ENCODE measurements at places on chromosomes 11 and 22.

DNA sequence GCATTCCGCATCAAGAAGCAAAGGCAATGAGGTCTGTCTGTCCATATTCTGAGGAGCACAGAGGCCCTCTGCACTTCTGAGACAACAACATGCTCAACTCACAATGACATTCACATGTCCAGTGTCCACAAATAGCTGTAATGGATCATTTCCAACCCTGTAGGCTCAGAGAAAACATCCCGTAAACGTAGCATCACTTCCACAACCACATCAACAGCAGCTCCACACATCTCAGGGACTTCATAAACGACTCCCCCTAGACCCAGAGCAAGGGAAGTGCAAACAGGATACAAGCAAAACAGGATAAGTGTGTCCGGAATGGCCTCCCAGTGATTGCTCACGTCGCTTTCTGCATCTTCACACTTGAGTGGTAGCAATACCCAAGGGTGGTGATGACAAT, 100.2 kb downstream of the SYN3 start:
- DNase-seq: no peak

DNA sequence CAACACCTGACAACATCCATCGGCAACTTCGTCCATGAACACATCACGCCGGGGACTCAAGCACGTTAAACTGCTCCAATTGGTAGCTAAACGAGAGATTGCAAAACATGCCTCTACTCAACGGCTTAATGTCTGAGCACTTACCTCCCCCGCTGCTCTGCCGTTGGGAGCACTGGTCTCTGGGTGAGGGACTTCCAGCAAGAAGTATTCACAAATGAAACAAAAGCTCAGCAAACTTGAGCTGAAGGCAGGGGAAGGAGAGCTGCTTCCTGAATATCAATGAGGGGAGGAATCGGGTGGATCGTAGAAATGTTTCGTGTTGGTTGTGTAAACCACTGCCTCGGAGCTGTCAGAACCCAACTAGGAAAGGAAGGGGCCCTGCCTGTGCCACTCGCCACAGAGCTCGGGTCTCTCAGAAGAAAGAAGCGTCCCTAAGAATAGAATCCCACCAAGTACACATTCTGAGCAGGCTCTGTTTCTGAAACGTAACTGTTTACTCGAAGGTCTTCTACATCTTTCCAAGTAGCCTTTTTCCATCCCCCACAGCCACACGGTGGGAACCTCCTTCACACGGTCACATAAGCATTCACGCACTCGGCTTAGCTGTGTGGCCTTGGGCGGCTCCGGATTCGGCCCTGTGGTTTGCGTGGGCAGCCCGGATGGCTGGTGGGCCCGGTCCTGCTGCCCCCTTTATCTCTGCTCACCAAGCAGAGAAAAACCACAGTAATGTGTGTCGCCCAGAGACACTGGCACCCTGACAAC, at the start of gene MLC1:
TSS of gene MLC1 (minus strand) at position 216 of the 762 bp plus-strand sequence. CDS start 524 bp downstream, outside the sequence.
- DNase-seq: peak; percentile 35

- DNase-seq: no peak
These were observed 40.0 kb downstream of the DUSP8 start for GRCh38 chr11:1532014-1532586.

- peak; percentile 24 for DNase-seq
These were observed 10.3 kb upstream of the CCDC86 start for GRCh38 chr11:60831501-60832079.

- DNase-seq: no peak
These were observed 1293.0 kb upstream of the TENM4 start for GRCh38 chr11:80733790-80734189.

- DNase-seq: peak; percentile 65
These were observed 9.8 kb downstream of the PDHX start for GRCh38 chr11:34926101-34926830.

- DNase-seq: no peak
These were observed 104.1 kb upstream of the MTNR1B start for GRCh38 chr11:92865352-92865751.

- no peak for DNase-seq
These were observed 82.4 kb downstream of the MYEOV start for GRCh38 chr11:69376155-69377028.

DNA sequence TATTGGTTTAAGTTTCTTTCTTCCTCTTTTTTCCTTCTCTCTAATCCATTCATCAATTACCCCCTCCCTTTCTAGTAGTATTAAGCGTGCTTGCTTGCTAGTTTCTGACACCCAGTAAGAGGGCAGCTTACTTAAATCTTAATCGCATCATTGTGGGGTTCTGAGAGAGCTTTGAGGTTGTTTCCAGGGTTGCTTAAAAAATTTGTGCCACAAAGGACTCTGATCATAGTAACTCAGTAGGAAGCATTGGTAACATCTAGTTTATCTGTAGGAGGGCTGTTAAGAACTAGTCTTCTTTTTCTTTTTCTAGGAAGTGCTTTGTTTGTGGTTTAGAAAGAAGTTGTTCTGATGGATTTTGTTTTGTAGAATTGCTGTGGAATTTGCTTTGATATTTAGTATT, 45.3 kb downstream of the TMEM135 start:
- DNase-seq: no peak

DNA sequence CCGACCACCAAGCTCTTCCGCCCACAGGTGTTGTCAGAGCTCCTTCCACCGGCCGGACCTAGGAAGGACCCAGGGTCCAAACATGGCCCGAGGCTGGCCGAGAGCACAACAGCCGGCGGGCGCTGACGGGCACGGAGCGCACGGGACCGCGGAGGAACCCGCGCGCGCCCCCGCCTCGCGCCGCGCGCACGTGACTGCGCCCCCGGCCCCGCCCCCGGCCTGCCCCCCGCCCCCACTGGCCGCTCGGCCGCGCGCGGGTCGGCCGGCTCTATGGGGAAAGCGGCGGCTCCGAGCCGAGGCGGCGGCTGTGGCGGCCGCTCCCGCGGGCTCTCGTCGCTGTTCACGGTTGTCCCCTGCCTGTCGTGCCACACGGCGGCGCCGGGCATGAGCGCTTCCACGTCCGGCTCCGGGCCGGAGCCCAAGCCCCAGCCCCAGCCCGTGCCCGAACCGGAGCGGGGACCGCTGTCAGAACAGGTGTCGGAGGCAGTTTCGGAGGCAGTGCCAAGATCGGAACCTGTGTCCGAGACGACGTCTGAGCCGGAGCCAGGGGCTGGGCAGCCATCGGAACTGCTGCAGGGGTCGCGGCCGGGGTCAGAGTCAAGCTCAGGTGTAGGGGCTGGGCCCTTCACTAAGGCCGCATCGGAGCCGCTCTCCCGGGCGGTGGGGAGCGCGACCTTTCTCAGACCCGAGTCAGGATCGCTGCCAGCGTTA, at the start of gene OSBP2:
TSS of gene OSBP2 (plus strand) at position 235 of the 711 bp plus-strand sequence. CDS start at position 271, 36 bp downstream.
- no peak for DNase-seq

DNA sequence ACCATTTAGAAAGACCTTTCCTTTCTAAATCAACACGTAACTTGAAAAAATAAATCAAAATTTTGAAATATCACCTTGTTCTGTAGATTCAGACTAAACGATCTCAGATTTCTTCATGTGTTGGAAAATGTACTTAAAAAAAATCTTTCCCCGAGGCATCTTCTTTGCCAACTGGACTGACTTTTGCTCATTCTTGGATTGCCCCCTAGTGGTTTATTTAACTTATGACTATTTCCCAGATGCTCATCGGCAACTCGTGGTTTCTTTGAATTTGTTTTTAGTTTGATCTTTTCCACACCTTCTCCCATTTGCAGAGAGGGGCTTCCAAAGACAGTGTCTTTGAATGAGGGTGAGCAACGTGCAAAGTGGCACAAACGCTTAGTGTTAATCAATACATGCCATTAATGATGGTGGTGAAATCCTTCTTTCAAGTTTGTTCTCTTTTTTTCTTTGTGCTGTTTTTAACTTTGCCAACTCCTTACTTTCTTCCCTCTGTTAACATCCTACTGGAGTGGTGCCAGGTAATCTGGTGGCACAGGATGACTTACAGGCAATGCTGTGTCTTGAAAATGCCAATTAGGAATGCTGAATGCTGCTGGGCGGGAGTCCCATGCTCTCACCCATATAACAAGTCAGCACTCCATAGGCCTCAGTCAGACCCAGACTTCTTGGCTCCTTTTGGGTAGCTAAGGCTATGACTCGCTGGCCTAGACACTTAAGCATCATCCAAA, 18.3 kb downstream of the PRSS23 start:
- DNase-seq: peak; percentile 52

DNA sequence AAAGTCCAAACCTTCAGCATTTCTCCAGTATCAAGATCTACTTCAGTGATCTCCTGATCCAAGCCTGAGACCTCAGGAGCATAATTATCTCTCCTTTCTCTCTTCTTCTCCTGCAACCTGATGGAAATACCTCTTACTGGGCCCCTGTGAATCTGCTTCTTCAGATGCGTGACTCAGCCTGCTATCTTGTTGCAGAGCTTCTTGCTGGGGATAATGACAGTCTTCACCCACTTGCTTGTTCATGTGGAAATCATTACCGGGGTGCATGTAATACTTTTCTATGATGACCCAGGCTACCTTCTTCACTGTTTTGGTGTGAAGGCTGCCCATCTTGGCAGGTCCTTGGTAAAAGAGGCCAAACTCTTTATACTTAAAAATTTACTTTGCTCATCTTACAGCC, 140.0 kb upstream of the POU2AF2 start:
- DNase-seq: no peak

- DNase-seq: peak; percentile 30
These were observed 532 bp downstream of the EIF4G2 start for GRCh38 chr11:10808235-10808552.

DNA sequence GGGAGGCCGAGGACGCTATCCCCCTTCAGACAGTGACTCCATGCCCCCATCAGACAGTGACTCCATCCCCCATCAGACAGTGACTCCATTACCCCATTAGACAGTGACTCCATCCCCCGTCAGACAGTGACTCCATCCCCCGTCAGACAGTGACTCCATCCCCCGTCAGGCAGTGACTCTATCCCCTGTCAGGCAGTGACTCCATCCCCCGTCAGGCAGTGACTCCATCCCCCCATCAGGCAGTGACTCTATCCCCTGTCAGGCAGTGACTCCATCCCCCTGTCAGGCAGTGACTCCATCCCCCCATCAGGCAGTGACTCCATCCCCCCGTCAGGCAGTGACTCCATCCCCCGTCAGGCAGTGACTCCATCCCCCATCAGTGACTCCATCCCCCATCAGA, 9.1 kb upstream of the TTLL8 start:
- no peak for DNase-seq

GRCh38 chr11:9663699-9664275, at the start of gene SWAP70:
TSS of gene SWAP70 (plus strand) at chr11:9664077. CDS start at chr11:9664180, 103 bp downstream.
- DNase-seq: peak; percentile 78

DNA sequence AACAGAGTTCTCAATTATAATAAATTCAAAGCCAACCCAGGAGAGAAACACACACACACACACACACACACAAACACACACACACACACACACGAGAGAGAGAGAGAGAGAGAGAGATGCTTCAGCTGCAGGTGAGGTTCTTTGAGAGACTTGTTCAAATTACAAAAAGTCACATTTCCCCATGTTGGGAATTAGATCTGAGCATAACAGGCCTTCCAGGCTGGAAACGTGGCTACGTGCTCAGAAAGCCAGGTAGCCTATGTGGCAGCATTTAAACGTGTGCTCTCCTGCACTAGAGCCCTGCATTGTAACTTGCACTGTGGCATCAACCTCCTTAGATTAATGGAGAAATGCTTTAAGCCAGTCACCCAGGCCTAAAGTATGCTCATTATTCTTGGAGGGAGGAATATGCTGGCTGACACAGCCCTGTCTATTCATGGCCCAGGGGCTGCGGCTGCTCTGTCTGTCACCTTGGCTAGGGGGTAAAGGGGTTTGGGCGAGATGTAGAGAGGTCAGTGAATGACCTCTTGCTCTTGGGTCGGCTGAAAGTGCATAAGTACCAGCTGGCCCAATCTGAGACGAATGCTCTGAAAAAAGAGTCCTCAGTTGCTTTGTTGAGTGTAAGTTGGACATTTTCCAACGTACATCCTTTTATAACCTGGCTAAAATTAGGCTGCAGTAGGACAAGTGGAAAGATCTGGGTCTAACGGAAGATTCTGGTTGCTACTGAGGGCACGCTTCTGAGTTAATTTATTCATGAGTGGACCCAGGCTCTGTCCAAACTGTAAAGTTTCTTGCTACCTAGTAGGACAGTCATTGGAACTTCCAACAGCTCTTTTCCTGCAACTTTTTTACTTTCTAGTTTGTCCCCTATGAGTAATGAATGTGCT, 171.1 kb upstream of the SEZ6L start:
- DNase-seq: no peak

- DNase-seq: no peak
These were observed 81.6 kb downstream of the LRRC4C start for GRCh38 chr11:41377709-41378394.

DNA sequence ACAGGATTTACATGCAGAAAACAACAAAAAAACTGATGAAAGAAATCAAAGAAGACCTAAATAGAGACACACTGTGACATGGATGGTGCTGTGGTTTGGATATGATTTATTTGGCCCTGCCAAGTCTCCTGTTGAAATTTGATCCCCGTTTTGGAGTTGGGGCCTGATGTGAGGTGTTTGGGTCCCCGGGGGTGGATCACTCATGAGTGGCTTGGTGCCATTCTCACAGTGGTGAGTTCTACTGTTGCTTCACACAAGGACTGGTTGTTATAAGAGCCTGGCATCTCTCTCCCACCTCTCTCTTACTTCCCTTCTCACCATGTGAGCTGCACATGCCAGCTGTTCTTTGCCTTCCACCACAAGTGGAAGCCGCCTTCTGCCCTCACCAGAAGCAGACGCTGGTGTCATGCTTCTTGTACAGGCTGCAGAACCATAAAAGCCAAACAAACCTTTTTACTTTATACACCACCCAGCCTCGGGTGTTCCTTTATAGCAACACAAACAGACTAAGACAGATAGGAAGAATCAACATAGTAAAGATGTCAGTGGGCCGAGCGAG, 7.8 kb upstream of the RTL6 start:
- no peak for DNase-seq

DNA sequence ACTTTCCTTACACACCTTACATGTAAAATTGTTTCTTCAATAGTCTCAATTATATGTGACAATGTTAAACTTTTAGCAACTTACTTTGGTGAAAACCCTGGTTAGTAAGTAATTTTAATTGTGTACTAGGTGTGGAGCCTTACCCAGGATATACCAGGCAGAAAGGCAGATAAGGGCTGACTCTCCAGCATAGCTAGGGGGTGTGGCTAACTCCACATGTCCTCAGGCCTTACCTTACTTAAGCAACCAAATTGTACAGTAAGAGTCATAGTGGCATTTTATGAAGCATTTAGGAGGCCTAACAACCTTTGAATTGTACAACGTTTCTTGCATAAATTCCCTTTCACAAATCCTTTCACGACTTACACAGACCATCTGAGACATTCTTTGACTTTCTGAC, 118.2 kb upstream of the OR9Q1 start:
- DNase-seq: no peak

DNA sequence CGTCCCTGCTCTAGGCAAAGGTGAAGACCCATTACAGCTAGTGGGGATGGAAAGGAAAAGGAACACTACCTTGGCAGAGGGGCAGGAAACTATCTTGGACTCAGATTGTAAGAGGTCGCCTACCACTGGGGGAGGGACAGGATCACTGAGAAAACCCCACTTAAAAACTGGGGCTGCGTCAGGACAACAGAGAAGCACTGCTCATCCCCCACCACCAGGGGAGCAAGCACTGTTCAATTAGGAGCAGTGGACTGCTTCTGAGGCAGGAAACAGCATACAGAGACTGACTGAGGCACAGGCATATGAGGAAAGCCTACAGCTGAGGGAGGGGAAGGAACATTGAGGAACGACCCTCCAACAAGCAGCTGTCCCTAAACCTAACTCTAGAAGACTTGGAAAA, 20.8 kb upstream of the DLAT start:
- no peak for DNase-seq

GRCh38 chr11:69808667-69809086, 10.5 kb downstream of the FGF3 start:
- no peak for DNase-seq

GRCh38 chr11:72848846-72849466, 34.7 kb downstream of the ATG16L2 start:
- peak; percentile 48 for DNase-seq

All from hematopoietic multipotent progenitor cell treated with erythropoietin and hydrocortisone succinate and interleukin-3 and kit ligand, for 15 days (in vitro differentiated cells).